Right lobe of liver (tissue), 6 donors: ENCODE measurements at places on chromosomes 11 and 22. TPM values are rescaled to one million over a fixed set of nuclear protein-coding genes. Genes with fewer than 3 reads are reported as not detected.
A peak's percentile ranks its signal among the peaks of the same experiment; 100 is the strongest.

The OR4C12 gene
- not detected for total RNA-seq

The GLYATL1 gene
- 314 TPM for total RNA-seq

DNA sequence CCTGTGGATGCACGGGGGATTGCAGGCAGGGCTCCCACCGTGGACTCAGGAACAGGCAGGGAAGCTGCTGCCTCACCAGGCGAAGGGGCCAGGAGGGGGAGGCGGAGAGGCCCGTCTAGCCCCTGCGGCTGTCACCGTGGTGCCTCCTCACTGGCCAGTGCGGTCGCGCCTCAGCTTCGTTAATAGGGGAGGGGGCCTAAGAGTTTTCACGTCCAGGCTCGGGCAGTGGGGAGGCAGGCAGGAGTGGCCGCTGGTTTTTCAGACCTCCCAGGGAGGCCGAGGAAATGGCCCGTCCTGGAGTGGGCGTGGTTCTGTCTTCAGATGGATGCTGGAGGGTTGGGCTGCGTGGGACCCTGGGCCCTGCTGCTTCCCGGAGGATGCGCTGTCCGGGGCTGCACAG lies 91.1 kb upstream of the B3GAT1 start:
- no peak for DNase-seq

GRCh38 chr11:46889689-46890475 lies 28.5 kb downstream of the LRP4 start:
- peak; percentile 73 for DNase-seq

DNA sequence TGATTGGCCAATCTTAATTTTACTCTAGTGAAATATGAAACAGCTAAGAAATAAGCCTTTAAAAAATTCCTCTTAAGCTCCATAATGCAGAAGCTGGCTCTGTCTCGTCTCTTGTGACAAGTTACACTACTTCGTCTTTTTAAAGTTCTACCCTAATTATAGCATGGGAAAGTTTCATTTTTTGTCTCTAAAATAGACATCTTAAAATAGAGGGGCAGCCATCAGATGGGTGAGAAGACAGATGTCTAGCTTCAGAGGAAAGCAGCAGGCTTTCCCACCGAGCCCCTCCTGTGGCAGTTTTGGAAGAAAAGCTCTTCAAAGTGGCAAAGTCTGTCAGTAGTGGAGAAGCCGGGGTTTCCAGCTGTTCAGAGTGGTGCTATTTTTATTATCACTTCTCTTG lies 39.5 kb downstream of the XRRA1 start:
- DNase-seq = no peak

DNA sequence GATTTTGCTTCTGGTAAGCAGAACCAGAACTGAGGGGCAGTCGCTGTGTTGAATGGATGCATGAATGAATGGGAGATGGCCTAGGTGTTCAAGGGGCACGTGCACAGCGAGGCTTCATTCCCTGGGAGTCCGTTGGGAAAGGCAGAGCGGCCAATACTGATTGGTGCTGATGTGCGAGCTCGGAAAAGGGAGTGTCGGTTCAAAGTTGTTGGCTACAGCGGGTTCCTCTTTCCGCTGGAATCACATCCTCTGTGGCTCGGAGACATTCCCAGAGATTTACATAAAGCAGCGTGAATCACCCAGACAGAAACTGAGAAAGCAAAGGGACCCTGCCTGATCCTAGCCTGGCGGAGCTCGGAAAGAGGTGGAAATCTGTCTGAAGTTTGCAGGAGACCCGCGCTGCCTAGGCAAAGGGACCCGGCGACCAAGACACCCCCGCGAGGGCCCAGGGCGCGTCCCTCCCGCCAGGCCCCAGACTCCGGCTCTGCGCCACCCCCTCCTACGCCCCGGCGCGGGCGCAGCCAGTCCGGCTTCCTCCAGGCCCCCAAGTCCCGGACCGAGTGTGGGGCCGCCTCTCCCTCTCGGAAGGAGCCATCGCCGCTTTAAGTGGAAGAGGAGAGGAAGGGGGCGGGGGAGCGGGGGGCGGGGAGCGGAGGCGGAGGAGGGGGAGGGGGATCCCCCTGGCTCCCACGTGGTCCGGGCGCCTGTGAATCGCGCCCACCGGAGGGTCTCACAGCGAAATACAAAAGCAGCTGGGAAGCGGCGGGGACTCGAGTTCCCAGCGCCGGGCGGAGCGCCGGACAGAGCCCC lies at the start of gene FJX1:
Gene FJX1 (plus strand): TSS at position 774 of the 810 bp plus-strand sequence. CDS start 177 bp downstream, outside the sequence.
- DNase-seq = peak; percentile 49
